ENCODE measurements at places on chromosomes 1 and 21. TPM values are rescaled to one million over a fixed set of nuclear protein-coding genes. Genes with fewer than 3 reads are reported as not detected.

DNA sequence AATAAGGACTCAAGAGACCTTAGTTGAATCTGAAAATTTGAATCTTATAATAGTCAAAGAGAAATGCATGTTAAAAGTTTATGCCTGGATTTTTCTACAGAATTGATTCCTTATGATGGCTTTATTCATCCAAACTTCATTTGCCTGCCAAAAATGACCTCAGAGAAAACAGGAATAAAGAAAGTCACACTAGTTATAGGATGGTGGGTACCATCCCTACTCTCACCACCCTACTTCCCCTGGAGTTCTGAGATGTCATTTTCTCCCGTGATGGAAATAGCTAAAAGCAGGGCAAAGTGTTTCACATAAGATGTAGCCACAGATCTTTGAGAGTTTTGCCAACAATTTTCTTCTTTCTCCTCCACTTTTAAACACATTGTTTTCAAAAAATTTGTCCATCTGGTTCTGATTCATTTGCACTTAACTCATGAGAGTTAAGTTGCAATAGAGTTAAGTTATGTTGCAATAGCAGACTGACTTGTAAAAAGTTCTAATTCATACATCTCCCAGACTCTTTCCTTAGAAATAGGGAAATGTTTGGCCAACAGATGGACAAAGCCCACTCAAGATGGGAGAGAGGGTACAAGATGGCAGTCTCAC lies 384.6 kb downstream of the PLPP3 start:
- H3K4me1 ChIP-seq, result no peaks in the 10 kb centered on the region
- H3K36me3 ChIP-seq, result no peaks in the 10 kb centered on the region
- no peak overlapping the region for H3K27ac ChIP-seq
- DNase-seq, result no peak
- no peak overlapping the region for H3K4me3 ChIP-seq

GRCh38 chr1:243500512-243500911 lies 244.7 kb downstream of the SDCCAG8 start:
- no peak for DNase-seq
- H3K36me3 ChIP-seq, result no peaks in the 10 kb centered on the region
- H3K4me1 ChIP-seq, result no peaks in the 10 kb centered on the region
- no peaks in the 10 kb centered on the region for H3K27me3 ChIP-seq
- no peak overlapping the region for H3K27ac ChIP-seq
- no peak overlapping the region for H3K4me3 ChIP-seq

DNA sequence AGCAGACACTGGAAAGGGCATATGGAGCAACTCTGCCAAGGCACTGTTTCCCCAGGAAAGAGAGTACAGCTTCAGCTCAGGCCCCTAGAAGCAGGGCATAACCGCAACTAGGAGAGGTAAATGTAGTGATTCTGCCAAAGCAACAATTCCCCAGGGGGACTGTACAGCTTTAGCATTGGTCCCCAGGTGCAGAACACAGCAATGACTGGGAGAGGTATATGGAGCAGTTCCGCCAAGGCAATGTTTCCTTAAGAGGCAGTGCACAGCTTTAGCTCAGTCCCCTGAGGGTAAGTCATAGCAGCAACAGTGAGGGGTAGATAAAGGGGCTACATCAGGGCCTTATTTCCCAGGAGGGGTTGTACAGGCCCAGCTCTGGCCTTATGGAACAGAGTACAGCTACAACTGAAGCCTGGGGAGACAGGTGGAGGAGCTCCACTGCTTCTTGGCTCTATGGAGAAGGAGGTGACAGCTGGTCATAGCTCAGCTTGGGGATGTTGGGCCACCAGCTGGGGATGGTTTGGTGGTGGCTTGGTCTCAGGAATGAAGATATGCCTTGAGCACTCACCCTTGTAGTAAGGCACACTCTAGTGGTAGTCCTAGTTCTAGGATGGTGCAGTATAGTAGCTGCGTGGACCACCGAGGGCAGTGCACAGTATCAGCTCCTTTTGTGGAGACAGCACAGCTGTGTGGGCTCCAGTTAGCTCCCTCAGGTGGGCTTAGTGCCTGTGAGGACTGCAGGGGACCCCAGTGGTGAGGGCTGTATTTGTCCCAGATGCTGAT lies 582.7 kb downstream of the PTPRC start:
- no peak overlapping the region for H3K27ac ChIP-seq
- H3K36me3 ChIP-seq, result no peaks in the 10 kb centered on the region
- no peak for DNase-seq
- no peaks in the 10 kb centered on the region for H3K27me3 ChIP-seq

DNA sequence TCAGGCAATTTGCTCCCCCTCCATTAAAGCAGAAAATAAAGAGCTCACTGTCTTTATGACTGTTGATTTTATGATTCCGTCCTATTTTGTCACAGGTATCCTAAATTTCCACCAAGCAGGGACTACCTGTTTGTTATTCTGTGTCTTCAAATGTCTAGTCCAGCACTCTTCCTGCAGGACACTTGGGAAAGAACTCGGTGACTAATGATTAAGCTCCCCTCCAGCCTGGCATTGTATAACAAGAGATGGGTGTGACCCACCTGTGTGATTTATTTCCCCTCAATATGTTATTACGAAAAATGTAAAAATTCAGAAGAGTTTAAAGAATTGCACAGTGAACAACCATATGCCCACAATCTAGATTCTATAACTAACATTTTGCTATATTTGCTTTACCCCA lies 42.9 kb upstream of the LRRN2 start:
- H3K4me3 ChIP-seq, result no peak overlapping the region
- DNase-seq, result no peak
- H3K4me1 ChIP-seq, result no peaks in the 10 kb centered on the region
- no peaks in the 10 kb centered on the region for H3K36me3 ChIP-seq
- H3K27ac ChIP-seq, result no peak overlapping the region
- H3K27me3 ChIP-seq, result no peaks in the 10 kb centered on the region

TRIM67 gene
- 0.26 TPM for polyA plus RNA-seq

DNA sequence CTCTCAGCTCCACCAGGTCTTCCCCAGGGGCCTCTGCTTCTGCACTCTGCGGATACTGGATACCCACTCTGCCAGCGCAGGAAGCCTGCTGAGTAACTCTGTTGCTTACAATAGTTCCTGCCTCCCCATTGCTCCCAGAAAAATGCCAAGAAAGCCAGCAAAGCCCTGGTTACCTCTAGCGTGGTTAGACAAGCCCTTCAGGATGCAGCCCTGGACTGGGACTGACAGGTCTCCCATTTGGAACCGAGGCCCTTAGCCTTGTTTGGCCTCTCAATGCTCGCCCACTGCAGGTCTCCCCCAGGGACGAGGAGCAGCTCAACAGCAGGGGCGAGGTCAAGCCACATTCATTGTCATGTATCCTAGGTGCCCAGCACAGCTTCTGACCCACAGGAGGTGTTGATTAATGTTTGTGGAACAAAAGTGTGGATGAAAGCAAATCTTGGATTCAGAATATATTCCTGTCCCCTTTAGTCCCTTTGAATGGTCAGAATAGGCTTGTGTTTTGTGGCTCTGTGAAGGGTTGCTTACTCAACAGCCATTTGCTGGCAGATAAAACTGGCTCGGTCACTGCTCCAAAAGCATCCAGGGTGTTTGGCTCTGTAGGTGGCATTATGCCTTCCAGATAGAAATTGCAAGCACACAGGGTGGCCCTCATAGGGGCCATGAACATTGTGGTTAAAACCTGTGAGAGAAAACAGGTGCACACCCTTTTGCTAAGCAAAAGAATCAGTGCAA lies 58.9 kb downstream of the C1orf198 start:
- H3K4me3 ChIP-seq, result no peak overlapping the region
- no peaks in the 10 kb centered on the region for H3K36me3 ChIP-seq

GRCh38 chr1:197553281-197553680 lies 222.0 kb downstream of the DENND1B start:
- no peaks in the 10 kb centered on the region for H3K36me3 ChIP-seq
- H3K27me3 ChIP-seq, result no peaks in the 10 kb centered on the region
- H3K27ac ChIP-seq, result no peak overlapping the region
- DNase-seq, result no peak

- H3K4me3 ChIP-seq, result no peak overlapping the region
- H3K4me1 ChIP-seq, result peaks cover 13% of the 10 kb centered on the region
- H3K27me3 ChIP-seq, result no peaks in the 10 kb centered on the region
- H3K36me3 ChIP-seq, result no peaks in the 10 kb centered on the region
Measured at GRCh38 chr1:204579681-204580080, 63.5 kb downstream of the MDM4 start.

- no peaks in the 10 kb centered on the region for H3K36me3 ChIP-seq
- peak; percentile 80 for DNase-seq
- H3K27ac ChIP-seq, result no peak overlapping the region
- H3K27me3 ChIP-seq, result no peaks in the 10 kb centered on the region
Measured at GRCh38 chr1:31723828-31724359, 20.1 kb upstream of the COL16A1 start.

KRTAP13-2 gene
- not detected for polyA plus RNA-seq

GRCh38 chr1:173867141-173867752 lies 542 bp downstream of the GAS5 start:
- H3K27ac ChIP-seq, result peak overlapping the region; percentile 95
- no peaks in the 10 kb centered on the region for H3K27me3 ChIP-seq
- no peak for DNase-seq
- peaks cover 33% of the 10 kb centered on the region for H3K4me1 ChIP-seq
- H3K4me3 ChIP-seq, result peak overlapping the region; percentile 78

- peak overlapping the region; percentile 47 for H3K27ac ChIP-seq
- H3K27me3 ChIP-seq, result no peaks in the 10 kb centered on the region
- peaks cover 6% of the 10 kb centered on the region for H3K4me1 ChIP-seq
- H3K4me3 ChIP-seq, result no peak overlapping the region
- H3K36me3 ChIP-seq, result no peaks in the 10 kb centered on the region
- DNase-seq, result peak; percentile 21
Measured at GRCh38 chr1:184954232-184954995, 19.9 kb downstream of the NIBAN1 start.

DNA sequence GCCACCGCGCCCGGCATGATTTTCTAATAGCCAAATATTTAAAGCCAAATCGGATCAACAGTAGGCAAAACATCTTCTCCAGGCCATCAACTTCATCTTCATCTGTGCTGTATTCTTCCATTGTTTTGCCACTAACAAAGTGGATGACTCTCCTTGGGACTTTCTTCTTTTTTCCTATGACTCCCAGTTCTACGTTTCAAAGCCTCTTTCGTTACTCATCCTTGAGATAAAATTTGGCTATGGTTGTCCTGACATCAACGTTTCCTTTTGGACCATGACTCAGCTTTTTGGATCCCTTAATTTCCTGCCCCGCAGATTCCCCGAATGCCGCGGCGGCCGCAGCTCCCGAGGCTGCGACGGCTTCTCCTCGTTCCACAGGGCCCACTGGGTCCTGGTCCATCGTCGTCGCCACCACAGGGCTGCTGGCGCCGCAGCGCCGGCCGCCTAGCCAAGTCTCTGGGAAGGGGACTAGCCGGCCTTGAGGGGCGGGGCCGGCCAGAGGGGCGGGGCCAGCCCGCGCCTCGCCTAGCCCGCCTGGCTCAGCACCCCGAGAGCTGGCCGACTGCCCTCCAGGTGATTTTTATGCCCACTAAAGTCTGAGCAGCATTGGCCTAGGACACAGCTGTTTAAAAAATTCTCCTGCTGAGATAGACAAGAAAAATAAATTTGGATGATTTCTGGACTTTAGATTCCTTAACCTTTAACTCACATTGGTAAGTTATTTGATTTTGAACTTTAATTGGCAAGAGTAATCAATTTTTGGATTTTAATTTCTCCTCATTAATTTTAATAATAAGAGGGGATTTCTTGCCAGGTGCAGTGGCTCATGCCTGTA lies 93.9 kb downstream of the ADCY10 start:
- peak; percentile 67 for DNase-seq
- no peaks in the 10 kb centered on the region for H3K4me1 ChIP-seq
- H3K27ac ChIP-seq, result peak overlapping the region; percentile 47
- no peaks in the 10 kb centered on the region for H3K36me3 ChIP-seq
- no peaks in the 10 kb centered on the region for H3K27me3 ChIP-seq
- peak overlapping the region; percentile 54 for H3K4me3 ChIP-seq

CITED4 gene
- 20.1 TPM for polyA plus RNA-seq

DNA sequence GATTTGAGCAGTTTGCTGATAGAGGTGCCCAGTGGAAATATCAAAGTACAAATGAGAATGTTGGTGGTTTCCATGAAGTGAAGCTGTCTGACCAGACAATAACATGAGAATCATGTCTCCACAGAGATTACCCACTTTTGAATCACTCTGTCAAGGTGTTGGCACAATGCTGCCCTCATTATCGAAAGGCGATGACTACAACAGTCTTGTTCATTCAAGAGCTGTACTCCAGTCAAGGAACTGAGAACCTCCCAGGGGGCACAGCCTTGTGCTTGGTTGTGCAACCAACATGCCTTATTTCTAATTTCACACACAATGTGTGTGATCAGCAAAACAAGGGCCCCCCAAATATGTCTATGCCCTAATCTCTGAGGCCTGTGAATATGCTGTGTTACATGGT lies 35.7 kb downstream of the ETS2 start:
- no peak overlapping the region for H3K27ac ChIP-seq
- H3K4me1 ChIP-seq, result no peaks in the 10 kb centered on the region
- no peaks in the 10 kb centered on the region for H3K36me3 ChIP-seq
- H3K4me3 ChIP-seq, result no peak overlapping the region

DNA sequence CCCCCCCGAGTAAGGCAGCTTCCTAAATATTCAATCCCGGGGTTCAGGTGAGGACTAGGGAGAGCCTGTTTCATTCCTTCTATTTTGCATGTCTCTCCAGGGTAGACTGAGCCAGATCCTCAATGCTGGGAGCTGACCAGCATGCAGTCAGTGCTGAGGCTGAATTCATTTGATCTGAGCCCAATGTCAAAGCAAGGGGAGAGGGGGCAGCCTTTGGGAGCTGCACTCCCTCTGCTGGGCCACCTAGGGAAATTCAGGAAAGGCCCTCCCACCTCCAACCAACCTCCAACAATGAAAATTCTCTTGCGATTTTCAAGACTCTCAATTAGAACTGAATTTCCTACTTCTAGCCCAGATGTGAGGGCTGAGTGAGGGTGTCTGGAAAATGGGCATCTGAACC lies 371.2 kb downstream of the NPHP4 start:
- no peaks in the 10 kb centered on the region for H3K4me1 ChIP-seq
- H3K36me3 ChIP-seq, result no peaks in the 10 kb centered on the region
- no peaks in the 10 kb centered on the region for H3K27me3 ChIP-seq
- no peak overlapping the region for H3K4me3 ChIP-seq
- DNase-seq, result peak; percentile 48

- H3K4me1 ChIP-seq, result peaks cover 18% of the 10 kb centered on the region
- no peak overlapping the region for H3K4me3 ChIP-seq
- H3K27me3 ChIP-seq, result no peaks in the 10 kb centered on the region
- no peak overlapping the region for H3K27ac ChIP-seq
Measured at GRCh38 chr1:248853663-248854375, 5.1 kb downstream of the ZNF692 start.
